Activated T-helper 1 cell treated with Interleukin-2 at 50 U/mL for 16 hours (primary cell): ENCODE measurements at places on chromosomes 3 and 15.

- DNase-seq = no peak
Measured at GRCh38 chr3:172260381-172260780, 187.9 kb downstream of the GHSR start.

DNA sequence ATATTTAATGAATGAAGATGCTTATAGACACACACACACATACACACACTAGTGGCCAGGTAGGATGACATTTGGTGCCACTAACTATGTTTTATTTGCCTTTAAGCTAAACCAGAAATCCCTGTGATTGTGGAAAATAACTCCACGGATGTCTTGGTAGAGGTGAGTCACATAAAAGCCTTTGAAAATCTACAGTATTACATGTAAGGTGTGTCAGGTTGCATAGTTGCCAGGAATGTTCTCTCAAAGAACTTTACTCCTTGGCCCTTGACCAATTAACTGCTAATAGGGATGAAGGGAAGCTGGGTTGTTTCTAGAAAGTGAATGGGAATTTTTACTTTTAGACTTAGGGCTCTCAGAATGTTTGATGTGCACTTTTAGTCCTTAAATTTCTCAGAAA, 9.9 kb downstream of the ZBED2 start:
- DNase-seq = no peak

DNA sequence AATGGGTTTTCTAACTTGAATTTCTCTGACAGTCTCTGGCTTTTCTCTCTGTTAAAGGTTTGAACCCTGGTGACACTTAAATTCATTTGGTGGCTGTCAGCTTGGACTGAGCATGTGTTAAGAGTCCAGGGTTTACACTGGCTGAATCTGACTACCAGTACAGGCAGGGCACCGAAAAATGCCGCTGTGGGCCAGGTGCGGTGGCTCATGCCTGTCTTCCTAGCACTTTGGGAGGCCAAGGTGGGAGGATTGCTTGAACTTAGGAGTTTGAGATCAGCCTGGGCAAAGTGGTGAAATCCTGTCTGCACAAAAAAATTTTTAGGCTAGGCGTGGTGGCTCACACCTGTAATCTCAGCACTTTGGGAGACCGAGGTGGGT, 1.8 kb downstream of the MANF start:
- DNase-seq = no peak

GRCh38 chr15:58671186-58671585, 78.3 kb downstream of the ADAM10 start:
- no peak for DNase-seq

GRCh38 chr3:43291546-43291945, 5.2 kb downstream of the SNRK start:
- DNase-seq = no peak

DNA sequence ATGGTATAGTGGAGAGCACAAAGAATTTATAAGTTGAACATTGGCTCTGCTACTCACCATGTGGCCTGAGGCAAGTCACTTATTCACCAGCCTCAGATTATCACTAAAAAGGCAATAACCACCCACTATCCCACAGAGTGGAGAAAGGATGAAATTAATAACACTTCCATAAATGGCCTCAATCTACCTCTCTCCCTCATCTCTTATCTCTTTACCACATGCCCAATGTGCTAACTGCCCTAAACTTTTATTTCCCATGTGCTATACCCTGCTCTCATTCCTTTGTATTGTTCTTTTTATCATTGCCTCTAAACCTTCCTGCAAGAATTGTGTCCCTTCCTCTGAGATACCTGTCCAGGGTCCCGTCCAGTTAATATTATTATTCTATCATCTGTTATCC, 26.0 kb downstream of the SLC12A6 start:
- no peak for DNase-seq

- DNase-seq = no peak
Measured at GRCh38 chr3:64449026-64449425, 223.8 kb upstream of the PRICKLE2 start.

- no peak for DNase-seq
Measured at GRCh38 chr3:49666592-49666991, 7.6 kb upstream of the APEH start.

GRCh38 chr3:31932990-31933389, 48.1 kb downstream of the OSBPL10 start:
- DNase-seq = no peak

DNA sequence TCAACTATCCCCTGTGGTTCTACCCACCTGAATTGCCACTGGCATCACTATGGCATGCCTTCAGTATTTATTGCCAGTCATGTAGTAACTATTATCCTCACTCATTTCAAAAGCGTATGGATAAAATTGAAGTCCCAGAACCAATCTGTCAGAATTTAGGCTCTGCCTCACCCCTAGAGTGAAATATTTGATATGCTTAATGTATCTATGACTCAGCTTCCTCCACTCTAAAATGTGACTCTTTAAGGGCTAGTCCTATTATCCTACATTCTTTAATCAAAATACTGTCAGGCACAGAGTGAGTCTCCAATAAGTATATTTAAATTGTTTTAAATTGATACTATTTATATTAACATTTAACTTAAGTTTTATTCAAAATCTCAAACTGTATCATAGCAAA, 27.6 kb downstream of the ARPP21 start:
- DNase-seq = no peak
